ENCODE measurements at places on chromosomes 2 and 18.

- no peak for DNase-seq
These were observed 160.6 kb upstream of the SMAD7 start for GRCh38 chr18:49111191-49111988.

- no peak for DNase-seq
These were observed 135.0 kb upstream of the ALKAL2 start for GRCh38 chr2:422676-423435.

DNA sequence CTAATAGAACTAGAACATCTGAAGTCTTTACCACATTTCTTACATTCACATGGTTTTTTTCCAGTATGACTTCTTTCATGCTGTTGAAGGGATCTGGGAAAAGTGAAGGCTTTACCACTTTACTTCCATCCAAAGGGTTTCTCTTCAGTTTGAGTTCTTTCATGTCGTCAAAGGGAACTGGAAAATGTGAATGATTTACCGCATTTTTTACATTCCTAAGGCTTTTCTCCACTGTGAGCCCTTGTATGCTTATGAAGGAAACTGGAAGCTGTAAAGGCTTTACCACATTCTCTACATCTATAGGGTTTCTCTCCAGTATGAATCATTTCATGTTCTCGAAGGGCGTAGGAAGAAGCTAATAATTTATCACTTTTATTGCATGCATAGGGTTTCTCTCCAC lies 46.7 kb downstream of the NBEAL1 start:
- DNase-seq: no peak

DNA sequence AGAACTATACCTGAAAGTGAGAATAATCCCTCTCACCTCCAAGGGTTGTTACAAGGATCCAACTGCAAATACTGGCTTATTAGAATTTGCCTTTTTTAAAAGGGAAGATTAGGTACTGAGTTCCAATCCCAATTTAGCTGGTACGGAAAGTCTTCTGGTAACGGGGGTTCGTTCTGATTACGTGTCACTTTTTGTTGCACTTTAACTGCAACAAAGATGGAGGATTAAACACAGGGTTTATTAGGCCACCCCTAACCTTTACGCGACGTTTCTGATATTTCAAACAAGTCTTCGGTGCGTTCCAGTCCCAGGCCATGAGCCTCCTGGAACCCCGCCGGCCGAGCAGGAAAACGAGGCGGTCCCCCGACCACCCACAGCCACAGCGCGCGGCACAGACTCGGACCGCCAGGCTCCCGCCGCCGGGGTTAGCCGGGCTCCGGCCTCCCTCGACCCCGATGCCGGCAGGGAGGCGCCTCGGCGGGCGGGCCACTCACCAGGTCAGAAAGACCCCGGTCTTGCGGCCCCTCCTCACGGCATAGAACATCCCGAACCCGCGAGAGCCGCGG lies 411 bp downstream of the RNASEH1 start:
- no peak for DNase-seq

DNA sequence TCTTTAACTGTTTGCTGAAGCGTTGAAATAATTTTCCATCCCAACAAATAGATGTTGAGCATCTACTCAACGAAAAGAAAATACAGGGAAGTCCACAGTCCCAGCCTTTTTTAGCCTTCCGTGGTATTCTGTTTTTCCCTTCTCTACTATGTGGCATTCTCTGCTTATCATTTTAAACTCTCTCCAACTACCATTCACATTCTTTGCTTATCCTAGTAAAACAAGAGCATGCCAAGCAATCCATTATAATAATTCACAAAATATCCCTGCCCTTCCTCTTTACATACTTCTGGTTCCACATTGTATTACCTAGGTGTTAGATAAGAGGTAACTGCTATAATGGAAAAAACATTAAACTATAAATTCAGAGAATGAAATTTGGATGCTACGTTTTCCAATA lies 1.6 kb upstream of the SESTD1 start:
- no peak for DNase-seq

DNA sequence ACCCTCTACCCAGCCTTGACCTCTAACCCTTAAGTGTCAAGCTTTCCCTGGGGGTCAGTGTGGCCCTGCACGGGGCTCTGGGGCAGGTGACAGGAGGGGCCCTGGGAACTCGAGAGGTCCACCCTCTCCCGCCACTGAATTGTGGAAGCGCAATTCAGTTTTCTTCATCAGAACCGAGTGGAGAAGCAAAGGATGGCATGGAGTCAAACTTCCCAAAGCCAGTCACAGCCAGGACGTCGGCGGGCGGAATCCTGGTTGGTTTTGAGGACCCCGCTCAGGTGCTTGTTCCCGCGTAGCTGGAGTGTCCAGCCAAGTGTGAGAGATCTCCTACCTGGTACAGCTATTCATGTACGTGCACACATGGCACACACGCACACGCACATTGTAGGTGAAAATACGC lies 62.0 kb downstream of the MBP start:
- DNase-seq: no peak

DNA sequence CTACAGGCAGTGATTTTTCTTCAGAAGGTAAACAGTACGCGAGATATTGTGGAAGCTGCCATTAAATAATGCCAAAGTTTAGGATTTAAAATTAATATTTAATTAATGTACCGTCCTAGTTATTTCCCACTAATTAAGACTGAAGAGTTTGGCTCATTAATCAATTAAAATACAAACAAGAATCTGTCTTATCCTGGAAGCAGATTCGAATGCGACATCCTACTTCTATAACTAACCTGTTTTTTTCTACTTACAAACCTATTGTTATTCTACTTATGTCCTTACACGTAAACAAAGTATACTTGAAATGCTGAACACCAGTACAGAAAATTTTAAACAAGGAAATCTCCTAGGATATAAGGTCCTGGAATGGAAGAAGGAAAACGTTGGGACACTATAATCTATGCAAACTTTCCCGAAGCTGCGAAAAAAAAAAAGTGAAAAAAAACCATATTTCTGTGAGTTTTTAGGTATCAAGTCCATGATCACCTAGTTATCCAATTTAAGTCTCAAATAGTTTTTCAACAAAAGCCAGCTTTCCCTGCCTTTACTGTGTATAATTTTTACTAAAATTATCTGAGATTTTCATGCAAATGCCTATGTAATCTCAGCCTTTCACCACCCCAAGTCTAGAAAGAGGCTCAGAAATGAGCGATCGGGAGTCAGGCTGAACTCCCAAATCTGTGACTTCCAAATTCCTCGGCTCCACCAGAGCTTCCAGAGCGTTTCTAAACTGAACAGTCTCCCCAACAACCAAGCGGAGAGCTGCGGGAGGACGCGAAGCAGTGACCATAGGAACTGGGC lies 1.2 kb upstream of the C2orf15 start:
- DNase-seq: no peak

DNA sequence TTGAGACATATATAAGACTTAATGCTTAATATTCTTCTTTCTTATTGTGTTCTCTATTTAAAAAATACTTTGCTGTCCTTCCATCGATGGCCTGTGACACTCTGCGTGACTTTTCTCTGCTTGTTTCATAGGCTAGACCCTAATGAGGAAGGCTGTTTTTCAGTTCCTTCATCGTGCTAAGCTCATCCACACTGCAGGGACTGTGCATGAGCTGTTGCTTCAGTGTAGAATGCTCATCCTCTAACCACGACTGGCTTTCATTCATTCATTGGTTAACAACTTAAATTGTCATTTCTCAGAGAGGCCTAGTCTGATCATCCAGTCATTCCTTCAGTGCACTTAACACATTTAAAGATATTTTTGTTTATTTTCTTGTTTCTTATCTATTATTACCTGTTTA lies 134.4 kb downstream of the CCDC85A start:
- DNase-seq: no peak

DNA sequence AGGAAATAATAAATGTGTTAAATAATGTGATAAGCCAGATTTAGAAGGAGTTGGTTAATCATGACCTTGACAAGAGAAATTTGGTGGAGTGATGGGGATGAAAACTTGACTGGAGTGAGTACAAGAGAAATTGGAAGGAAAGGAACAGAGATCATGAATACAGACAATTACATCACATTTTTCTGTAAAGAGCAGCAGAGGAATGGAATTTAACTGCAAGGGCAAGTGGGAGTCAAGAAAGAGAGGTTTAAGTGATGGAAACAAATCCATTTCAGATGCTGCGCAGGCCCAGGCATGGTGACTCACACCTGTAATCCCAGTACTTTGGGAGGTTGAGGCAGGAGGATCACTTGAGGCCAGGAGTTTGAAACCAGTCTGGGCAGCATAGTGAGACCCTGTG lies 46.7 kb downstream of the ICA1L start:
- DNase-seq: no peak

DNA sequence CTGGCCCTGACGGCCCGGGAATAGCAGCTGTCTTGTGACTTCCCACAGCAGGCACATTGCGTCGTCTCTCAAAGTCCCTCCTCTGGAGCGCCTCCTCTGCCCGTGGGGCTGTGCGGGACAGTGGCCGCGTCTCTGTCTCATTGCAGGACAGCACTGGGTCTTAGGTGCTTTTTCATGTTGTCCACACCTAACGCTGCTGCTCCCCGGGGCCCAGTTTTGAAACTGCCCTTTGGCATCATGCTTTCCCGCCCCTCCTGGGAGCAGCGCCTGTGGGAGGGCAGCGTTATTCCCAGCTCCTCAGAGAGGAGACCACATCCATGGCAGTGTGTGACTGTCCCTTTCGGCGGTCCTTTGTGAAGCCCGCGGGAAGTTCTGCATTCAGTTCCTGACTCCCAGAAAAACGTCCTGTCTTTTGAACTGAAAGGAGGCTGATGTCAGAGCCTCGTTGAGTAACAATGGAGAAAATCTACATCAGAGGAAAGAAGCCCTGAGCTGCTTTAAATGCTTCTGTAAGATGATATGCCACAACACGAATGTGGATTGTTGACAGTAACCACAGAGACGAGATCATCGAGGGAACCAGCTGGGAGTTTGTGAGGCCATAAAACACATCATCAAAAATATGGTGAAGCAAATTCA lies 226.0 kb downstream of the FAM210A start:
- DNase-seq: no peak

DNA sequence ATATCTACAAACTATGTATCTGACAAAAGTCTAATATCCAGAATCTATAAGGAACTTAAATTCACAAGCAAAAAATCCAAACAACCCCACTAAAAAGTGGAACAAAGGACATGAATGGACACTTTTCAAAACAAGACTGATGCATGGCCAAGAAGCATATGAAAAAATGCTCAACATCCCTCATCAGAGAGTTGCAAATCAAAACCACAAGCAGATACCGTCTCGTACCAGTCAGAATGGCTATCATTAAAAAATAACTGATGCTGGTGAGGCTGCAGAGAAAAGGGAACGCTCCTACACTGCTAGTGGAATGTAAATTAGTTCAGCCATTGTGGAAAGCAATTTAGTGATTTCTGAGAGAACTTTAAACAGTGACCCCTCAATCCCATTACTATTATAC lies 56.5 kb downstream of the CCBE1 start:
- no peak for DNase-seq

GRCh38 chr2:120830096-120830830 lies 94.6 kb downstream of the GLI2 start:
- DNase-seq: no peak

DNA sequence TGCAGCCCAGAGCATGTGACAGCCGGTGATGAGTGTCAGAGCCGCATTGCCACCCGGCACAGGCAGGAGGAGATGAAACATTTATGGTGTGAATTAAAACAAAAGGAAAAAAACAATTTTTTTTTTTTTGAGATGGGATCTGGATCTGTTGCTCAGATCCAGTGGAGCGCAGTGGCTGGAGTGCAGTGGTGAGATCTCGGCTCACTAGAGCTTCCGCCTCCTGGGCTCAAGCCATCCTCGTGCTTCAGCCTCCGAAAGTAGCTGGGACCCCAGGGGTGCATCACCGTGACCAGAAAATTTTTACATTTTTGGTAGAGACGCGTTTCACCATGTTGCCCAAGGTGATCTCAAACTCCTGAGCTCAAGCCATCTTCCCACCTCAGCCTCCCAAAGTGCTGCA lies 182.1 kb upstream of the SALL3 start:
- no peak for DNase-seq

DNA sequence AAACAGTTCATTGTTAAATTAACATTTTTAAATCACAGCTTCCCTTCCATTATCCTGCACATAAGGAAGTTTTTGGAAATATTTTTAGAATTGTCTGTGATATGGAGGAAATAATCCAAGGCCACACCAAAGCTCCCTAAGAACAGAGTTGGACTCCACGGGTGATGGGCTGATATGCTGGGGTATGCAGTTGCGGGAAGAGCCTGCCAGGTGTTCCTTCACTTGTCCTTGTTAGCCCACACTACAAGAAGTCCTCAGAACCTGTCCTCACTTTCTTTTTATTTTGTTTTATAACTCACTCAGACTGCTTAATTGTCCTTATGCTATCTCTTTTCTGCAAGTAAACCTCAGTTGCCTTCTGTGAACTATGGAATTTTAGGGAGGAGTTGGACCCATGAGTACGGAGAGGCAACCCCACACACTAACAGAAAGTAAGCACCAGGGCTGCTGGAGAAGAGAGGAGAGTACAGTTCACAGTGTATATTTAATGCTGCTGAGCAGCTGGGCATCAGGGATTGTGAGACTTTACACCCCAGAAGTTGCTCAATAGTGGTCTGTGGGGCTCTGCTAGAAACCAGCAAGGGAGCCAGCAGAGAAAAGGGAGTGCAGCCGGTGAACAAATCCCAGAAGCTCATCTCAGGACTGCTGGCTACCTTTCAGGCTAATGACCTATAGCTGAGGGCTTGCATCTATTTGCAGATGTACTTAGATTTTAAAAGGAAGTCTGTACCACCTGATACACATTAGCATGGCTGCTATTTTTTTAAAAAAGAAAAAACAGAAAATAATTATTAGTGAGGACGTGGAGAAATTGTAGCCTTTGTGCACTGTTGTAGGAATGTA lies 280.1 kb upstream of the STON1 start:
- no peak for DNase-seq

- no peak for DNase-seq
These were observed 692 bp upstream of the TSHZ1 start for GRCh38 chr18:75209951-75210258.

GRCh38 chr2:15159751-15160177 lies 401.4 kb downstream of the NBAS start:
- DNase-seq: peak; percentile 28

GRCh38 chr2:166179201-166179600 lies 51.4 kb upstream of the SCN1A start:
- DNase-seq: no peak

DNA sequence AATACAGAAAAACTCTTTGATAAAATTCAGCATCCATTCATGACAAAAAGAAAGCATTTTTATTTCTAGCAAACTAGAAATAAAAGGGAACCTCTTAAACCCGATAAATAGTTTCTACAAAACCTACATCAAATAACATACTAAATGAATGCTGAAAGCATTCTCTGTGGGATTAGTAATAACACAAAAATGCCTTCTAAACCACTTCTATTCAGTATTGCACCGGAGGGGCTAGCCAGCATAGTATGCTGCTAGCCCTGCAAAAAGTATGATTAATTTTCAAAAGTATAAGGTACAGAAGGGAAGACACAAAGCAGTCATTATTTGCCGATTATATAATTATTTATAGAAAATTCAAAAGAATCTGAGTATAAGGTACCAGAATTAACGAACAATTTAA lies 145.2 kb downstream of the DTNB start:
- DNase-seq: no peak

GRCh38 chr2:4976407-4976806 lies 715.8 kb upstream of the SOX11 start:
- no peak for DNase-seq
